Natural killer cell treated with Interleukin-12 subunit alpha and Interleukin-12 subunit beta and Interleukin-15 and Interleukin-18, amount 100 ng/mL, for 72 hours (primary cell): ENCODE measurements at places on chromosomes 2 and 18. TPM values are rescaled to one million over a fixed set of nuclear protein-coding genes. Genes with fewer than 3 reads are reported as not detected.

The UCN gene
- 1.3 TPM for total RNA-seq

The FEV gene
- not detected for total RNA-seq

The HOXD4 gene
- not detected for total RNA-seq

The LRATD1 gene
- total RNA-seq: not detected
